ENCODE measurements at places on chromosomes 5 and 9. TPM values are rescaled to one million over a fixed set of nuclear protein-coding genes. Genes with fewer than 3 reads are reported as not detected.

- DNase-seq = no peak
Observed at GRCh38 chr9:78548670-78549069, 251.7 kb downstream of the PSAT1 start.

GRCh38 chr5:135016861-135017290 lies 17.2 kb downstream of the PITX1 start:
- DNase-seq = no peak

- no peak for DNase-seq
Observed at GRCh38 chr9:36031774-36032555, 4.7 kb upstream of the RECK start.

DNA sequence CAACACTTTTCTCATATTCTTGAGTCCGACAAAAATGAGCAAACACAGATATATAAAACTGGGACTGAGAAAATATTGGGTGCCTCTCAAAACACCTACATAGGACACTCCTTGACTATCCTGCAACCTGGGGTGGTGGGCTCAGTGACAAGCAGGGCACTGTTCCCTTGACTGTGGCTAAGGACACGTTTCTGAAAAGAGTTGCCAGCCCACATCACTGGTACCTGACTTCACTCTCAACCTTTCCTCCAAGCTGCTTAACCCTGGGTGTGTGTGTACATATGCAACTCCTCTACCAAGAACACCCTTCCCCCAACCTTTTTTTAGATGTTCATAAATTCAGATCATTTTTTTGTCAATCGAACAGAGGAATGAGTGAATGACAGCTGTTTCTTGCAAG lies 148.7 kb downstream of the ACTL7B start:
- no peak for DNase-seq

DNA sequence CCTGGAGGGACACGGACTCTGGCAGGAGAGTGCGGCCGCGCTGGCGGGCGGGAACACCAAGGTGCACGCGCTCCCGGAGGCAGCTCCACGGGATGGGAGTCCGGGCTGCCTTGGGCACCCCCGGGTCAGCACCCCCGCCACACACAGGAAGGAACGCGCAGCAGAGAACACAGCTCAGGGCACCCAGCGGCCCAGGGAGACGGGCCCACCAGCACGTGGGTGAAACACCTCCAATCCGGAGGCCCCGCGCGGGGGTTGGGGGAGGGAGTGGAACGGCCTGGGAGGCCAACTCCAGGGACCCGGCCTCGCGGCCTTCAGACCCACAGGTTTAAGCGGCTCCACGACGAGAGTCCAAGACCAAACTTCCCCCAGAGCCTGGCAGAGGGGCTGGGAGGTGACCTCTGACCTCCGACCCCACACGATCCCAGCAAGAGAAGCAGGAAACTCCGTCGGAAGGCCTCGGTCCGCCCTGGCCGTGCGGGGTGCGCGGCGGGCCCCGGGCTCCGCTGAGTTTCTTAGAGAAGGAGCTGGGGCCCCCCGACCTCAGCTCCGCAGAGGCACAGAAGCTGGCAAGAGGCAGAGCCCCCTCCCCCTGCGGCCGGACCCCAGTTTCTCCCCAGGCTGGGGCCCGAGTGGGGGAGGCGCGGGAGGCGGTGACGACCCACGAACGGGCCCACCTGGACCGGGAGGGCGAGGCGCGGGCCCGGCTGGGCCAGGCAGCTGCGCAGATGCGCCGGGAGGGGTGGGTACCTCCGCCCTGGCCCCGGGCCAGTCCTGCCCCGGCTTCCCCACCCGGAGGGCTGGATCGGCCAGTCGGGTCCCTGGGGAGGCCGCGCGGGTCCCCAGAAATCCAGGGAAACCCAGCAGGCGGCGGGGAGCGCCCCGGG lies 851 bp downstream of the NACC2 start:
- no peak for DNase-seq

- DNase-seq = no peak
Observed at GRCh38 chr5:8907168-8907868, 638.6 kb downstream of the SEMA5A start.

DNA sequence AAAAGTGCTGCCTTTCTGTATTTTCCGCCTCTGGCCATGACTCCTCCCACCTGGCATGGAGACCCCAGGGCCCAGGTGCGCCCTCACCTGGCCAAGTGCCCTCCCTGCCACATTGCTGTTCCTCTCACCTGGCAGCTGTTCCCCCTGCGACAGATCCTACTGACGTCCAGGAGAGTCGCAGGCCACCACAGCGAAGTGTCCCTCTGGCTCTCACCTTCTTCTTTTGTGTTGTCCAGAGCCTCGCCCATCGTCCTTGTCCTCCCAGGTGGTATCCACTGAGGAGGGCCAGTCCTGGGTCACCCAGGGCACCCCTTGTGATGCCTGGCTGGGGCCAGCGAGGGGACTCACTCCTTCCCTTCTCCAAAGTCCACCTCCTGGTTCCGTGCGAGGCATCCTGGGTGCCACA lies 2.6 kb downstream of the NKD2 start:
- peak; percentile 35 for DNase-seq

- DNase-seq = no peak
Observed at GRCh38 chr5:57494104-57495098, 11.8 kb upstream of the ACTBL2 start.

DNA sequence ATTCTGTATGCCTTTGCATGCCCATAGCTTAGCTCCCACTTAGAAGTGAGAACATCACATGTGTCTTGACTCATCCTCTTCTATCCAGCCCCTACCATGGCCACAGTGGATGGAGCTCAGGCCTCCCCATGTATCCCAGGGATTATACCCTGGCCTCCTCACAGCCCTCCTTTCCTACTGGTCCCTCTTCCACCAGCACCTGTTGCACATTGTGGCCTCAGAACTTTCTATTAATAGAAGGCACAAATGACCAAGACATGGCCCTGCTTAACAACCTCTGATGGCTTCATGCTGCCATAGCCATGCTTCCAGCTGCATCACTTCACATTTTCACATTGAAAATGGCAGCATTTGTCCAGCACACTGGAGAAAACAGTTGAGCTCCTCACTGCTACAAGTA lies 315.4 kb downstream of the CDK5RAP2 start:
- DNase-seq = no peak

DNA sequence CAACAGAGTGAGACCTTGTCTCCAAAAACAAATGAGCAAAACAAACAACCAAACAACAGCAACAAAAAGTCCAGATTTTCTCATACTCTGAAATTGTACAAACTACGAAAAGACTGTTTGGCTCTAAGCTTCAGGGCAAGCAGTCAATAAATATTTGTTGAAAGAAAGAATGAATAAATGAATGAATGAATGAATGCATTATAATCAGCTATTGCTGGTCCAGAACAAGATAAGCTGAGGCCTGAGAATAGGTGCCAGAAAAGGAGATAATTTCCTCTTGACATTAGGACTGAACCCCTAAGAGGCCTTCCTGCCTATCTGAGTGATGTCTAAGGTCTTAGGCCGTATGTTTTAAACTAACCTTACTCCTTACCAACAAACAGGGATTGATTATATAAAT lies 99.2 kb upstream of the IL6ST start:
- no peak for DNase-seq

DNA sequence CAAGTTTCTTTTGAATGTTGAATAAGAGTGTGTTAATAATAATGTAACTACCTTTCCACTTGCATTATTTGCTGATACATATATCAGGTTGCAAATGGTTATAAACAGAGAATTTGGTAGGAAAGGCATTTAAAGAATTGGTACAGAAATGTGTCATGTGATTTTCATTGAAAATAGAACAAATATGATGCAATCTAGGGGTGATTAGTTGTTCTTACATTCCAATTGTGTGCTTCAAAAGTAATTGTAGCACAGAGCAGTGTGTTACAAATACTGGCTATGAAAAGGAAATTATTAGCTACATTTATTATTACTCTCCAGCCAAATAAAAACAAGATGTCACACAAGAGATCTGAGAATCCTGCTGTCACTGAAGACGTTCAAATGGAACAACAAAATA lies 61.8 kb upstream of the PRDM9 start:
- no peak for DNase-seq

- DNase-seq = no peak
Observed at GRCh38 chr5:92401492-92401891, 1018.4 kb upstream of the ARRDC3 start.

- no peak for DNase-seq
Observed at GRCh38 chr5:57069115-57069835, 104.6 kb upstream of the GPBP1 start.

GRCh38 chr9:130940027-130940549 lies 1.0 kb upstream of the FIBCD1 start:
- no peak for DNase-seq

GRCh38 chr5:38780316-38780715 lies 65.5 kb upstream of the OSMR start:
- no peak for DNase-seq

DNA sequence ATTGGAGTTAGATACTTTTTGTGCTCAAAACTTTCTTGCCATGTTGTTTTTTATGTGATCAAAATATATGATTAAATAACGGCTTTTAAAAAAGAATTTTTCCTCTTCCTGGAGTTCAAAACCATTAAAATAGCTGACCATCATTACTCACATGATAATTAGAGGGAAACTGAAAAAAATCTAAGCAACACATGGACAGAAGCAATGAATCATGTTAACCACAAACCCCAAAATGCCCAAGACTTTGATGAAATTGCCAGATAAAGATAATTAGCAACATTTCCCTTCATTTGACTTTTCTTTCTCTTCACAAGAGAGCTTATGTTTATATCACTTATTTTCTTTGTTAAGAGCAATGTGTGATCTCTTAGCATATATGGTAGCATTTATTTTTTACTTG lies 1294.2 kb downstream of the EFNA5 start:
- DNase-seq = no peak

DNA sequence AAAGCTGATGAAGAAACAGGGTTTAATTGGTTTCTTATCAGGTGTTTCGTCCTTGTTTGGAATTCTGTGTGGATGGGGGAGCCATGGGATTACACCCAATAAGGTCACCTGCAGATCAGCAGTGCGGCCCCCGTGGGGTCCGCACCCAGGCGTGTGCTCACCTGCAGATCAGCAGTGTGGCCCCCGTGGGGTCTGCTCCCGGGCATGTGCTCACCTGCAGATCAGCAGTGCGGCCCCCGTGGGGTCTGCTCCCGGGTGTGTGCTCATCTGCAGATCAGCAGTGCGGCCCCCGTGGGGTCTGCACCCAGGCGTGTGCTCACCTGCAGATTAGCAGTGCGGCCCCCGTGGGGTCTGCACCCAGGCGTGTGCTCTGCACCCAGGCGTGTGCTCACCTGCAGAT lies 41.7 kb upstream of the CEP72 start:
- no peak for DNase-seq

DNA sequence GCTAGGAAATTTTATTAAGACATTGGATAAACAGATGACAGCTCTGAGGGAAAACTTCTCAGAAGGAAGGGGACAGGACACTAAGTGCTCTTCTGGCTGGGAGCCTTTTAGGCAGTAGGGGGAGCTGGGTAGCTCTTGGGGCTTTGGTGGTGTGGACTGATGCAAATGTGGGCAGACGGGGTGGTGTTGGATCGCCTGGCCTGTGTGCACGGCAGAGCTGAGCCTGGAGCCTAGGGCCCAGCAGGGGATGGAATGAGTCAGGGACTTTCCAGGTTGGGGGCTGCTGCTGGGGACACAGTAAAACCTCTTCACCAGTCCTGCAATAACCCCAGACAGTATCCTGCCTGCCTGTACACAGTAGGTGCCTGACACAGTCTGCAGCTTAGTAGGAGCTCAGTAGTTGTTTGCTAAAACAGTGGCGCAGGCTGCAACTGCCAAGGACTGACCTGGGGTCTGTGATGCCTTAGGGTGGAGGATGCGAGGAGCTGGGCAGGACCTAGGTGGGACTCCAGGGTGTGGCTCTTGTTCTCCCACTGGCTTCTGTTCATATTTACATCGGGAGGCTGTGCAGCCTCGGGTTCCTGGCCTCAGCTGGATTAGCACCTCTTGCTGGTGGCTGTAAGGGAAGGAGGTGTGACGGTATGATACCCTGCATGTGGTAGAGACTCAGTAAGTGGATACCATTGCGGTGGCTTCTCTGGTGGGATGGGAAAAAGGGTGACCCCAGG lies 83.8 kb downstream of the DAB2IP start:
- DNase-seq = peak; percentile 23

GRCh38 chr5:88691945-88692868 lies 190.8 kb downstream of the MEF2C start:
- DNase-seq = peak; percentile 51

DNA sequence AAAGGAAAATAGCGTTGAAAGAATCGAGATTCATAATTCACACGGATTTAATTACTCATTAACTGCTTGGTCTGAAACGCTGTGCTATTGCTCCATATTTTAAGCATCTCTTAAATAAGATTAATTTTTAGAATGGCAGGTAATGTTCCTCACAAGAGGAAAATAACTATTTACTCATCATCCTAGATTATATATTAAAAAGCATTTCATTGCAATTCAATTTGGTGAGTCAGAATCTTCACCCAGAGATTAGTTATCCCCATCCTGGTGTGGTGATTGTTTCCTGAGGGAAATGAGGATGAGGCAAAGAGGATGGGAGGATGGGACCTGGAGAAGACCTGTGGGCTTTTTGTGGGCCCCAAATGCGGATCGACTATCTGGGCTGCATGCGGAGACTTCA lies 145.5 kb upstream of the MAP1B start:
- DNase-seq = no peak

DNA sequence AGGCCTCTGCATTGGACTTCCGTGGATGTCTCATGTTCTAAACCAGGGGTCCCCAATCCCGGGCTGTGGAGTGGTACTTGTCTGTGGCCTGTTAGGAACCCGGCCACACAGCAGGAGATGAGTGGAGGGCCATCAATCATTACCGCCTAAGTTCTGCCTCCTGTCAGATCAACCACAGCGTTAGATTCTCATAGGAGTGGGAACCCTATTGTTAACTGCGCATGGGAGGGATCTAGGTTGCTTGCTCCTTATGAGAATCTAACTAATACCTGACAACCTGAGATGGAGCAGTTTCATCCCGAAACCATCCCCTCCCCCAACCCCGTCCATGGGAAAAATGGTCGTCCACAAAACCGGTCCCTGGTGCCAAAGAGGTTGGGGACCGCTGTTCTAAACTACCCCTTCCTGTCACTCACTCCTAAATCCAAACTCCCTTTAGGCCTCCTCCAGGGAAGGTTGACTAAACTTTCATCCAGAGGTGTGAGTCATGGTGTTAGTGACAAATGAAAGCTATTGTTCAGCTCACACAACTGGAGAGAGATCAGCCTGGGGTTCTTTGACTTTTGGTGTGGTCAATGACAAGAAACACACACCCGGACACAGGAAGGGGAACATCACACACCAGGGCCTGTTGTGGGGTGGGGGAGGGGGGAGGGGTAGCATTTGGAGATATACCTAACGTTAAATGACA lies 9.5 kb downstream of the KCNV2 start:
- no peak for DNase-seq

The PCYOX1L gene
- 13.5 TPM for total RNA-seq

The REEP2 gene
- 0.44 TPM for total RNA-seq

The EQTN gene
- total RNA-seq = not detected

The CDKN2B gene
- 1.3 TPM for total RNA-seq

The C9orf50 gene
- not detected for total RNA-seq

The MLANA gene
- not detected for total RNA-seq

The PCDHGC4 gene
- total RNA-seq = 0.42 TPM

The HTR4 gene
- total RNA-seq = not detected

The KIAA1958 gene
- 15.3 TPM for total RNA-seq

The GABRA1 gene
- total RNA-seq = not detected

The RAD1 gene
- 25.9 TPM for total RNA-seq

The CTNND2 gene
- not detected for total RNA-seq

The C9 gene
- not detected for total RNA-seq

Measured in B cell (primary cell).